Activated B cell treated with CpG ODN at 0.5 μM for 24 hours (primary cell): ENCODE measurements at places on chromosomes 11 and 22.

DNA sequence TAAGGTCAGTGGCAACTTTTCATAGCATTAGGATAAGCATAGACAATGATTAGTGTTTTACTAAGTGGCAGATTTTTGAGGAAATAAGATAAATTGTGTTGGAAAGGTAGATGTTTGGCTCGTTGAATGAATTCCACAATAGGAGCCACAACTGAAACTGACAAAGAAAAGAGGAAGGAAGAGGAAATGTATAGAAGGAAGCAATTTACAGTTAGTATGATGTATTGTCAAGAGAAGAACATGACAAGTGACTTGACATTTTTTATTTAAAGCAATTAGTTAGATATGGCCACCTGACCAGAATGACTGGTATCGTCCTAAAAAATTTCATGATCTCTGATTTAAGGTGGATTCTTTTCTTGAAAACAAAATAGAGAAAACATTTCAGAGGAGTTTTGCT is 3.1 kb upstream of the RAG2 start:
- no peak for DNase-seq

GRCh38 chr11:3008746-3009336 is 16.7 kb upstream of the NAP1L4 start:
- DNase-seq = no peak

DNA sequence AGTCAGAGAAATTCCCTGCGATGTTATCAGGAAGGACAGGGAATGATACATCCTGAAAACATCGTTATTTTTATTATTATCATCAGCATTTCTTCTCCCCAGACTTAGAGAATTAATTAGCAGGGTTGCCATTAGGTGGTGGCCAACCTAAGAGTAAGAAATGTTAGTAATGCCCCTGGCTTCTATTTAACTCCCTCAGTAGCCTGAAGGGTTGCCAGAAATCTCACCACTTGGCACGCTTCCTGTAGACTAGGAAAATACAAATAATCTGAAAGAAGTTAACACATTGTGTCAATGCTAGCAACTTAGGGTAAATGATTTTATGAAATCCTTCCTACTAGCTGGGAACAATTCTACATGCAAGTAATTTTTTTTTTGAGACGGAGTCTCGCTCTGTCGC is 45.5 kb downstream of the ENDOD1 start:
- no peak for DNase-seq

DNA sequence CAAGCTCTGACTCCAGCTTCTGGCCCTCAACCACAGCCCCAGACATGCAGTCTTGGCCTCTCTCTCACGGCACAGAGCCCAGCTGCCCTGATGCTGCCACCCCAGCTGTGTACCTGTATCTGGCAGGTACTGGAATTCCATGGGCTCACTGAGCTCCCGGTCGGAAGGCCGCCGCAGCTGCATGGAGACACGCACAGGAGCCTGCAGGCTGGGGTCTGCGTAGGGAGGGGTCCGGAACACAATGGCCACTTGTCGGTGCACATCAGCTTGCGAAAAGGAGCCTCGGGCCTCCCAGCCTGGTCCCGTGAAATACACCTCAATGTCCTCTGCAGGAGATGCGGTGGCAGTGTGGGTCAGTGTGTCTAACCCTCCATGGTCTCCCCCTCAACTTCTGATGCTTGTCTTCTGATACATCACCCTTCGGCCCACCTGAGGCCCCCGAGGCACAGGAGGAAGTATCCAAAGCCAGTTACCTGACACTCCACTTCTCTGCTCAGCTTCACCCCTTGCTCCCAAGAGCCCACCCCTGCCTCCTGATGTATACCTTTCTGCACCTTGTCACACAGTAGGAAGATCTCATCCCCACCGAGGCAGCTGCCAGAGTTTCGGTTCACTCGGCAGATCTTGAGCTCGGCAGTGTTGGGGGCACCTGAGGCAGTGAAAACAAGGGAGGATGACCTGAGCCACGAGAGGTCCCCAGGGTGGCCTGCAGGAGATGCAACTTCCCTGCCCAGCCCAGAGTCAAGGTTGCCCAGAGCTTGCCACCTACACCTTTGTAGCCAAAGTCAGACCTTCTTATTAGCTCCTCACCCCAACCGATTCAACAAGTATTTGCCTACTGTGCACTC is 4.3 kb downstream of the RELA start:
- DNase-seq = no peak

- no peak for DNase-seq
Observed at GRCh38 chr11:96964661-96965060, 574.8 kb downstream of the JRKL start.

- no peak for DNase-seq
Observed at GRCh38 chr11:1791912-1792311, 28.2 kb upstream of the CTSD start.

DNA sequence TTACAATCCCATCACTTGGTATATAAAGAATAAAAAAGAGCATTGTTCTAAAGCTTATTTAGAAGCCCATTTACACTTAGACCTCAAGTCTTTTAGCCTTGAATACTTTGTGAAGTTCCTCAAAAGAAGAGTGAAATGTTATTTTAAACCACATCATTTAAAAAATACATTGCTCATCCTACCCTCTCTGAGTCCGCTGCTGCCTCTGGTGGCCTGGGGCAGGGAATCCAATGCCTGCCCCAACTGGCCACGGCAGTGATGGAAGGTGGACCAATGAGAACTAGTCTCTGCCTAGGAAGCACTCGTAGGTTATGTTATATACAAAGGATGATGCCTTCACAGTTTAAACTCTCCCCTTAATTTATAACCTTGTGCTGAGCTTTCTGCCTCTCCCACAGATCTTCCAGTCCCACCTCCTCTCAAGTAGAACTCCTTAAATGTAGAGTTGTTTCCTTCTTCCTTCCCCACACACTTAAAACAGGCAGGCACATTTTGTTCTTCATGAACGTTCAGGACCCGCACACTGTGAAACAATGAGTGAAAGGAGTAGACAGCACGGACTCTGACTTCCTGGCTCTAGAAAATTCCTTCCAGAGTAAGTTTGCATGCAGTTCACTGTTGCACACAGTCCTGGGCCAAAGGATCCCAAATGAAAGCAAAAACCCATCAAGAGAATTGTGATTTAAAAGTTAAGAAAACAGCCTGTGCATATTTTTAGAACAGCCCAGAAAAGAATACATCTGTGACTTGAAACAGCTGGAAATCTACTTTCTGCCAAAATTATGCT is 167.8 kb downstream of the RRAS2 start:
- DNase-seq = no peak

GRCh38 chr22:24191381-24191841 is 10.1 kb downstream of the SUSD2 start:
- peak; percentile 13 for DNase-seq

DNA sequence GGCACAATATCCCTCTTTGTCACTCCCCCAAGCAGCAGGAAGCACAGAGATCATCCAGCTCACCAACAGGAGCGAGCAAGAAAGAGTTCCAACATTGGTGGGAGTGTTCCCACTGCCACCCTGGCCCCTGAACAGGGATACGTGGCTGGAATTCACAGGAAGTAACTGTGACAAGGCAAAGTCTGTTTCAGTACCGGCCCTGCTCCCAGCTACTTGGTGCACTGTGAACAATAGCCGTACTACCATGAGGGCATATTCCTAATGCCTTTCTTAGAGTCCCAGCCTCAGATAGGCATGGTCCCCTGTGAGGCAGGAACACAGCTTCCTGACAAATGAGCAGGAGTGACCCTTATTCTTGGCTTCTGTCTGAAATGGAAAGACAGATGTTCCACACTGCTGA is 1.8 kb upstream of the SLC37A2 start:
- DNase-seq = no peak

DNA sequence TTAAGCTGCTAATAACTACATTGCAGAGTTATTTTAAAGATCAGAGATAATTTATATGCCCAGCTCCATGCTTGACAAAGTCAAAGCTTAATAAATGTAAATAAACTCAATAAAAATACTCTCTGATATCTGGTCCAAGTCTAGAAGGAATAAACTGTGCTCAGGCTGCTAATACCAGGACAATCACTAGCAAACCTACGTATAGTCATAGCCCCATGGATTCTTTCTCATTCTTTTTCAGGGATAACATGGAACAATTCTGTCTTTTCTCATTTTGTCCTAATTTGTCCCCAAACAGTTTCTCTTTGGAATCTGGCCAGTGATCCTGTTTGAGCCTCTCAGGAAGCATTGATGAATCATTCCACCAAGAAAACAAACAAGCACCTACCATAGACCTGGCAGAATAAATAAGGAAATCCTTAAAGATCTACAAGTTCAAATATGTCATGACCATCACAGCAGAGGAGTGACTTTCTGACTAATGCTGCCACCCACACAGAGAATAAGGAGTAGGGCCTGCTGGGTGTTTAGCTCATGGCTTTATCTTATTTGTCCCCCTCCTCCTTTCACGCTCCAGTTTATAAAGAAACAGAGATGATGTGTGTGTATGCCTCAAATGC is 14.1 kb upstream of the B3GNT6 start:
- no peak for DNase-seq

DNA sequence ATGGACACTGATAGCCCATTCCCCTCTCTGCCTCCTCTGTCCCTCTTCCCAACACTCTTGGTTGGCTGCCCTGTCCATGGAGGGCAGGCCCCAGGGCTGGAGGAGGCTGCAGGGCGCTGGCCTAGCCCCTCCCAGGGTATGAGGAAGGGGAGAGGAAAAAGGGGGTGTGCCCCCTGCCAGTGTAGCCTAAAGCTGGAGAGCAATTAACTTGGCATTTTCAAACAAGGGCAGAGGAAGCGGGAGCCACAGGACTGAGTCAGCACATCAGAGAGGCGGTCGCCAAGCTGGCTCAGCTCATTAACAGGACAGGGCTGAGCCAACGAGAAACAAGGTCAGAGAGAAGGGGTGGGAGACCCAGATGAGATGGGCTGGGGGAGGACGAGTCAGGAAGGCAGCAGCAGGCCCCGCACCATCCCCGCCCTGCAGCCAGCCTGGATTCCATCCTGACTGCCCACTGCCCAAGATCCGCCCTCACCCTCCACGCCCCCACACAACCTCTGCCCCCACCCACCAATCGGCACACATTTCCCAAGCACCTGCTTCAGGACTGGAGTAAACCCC is 76.3 kb downstream of the BUD13 start:
- DNase-seq = no peak

- DNase-seq = no peak
Observed at GRCh38 chr11:120800206-120800605, 223.7 kb upstream of the TBCEL start.

DNA sequence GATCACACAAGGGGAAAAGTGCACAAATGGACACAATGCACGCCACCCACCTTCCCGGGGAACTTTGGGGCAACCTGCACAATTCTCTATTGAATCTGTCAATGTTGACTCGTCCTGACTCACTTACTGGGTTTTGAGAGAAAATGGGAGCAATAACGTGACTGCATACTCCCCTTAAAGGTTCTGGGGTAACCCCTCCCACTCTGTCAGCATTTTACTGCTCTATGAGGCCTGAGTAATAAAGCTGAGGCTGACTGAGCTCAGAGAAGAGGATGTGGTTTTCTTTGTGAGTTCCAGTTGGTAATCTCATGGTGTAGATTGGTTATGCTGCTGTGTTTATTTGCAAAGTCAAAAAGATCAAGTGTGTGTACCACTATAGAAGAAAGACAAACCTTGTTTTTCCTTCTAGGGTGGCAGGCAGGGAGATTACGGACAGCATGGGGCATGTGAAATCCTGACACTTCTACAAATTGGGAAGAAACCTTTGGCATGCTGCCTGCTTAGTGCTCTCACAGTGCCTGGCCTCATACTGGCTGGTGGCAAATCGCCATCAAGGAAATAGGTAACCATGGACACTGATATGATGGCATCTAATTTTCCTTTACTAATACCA is 16.1 kb upstream of the APOA1 start:
- DNase-seq = no peak

DNA sequence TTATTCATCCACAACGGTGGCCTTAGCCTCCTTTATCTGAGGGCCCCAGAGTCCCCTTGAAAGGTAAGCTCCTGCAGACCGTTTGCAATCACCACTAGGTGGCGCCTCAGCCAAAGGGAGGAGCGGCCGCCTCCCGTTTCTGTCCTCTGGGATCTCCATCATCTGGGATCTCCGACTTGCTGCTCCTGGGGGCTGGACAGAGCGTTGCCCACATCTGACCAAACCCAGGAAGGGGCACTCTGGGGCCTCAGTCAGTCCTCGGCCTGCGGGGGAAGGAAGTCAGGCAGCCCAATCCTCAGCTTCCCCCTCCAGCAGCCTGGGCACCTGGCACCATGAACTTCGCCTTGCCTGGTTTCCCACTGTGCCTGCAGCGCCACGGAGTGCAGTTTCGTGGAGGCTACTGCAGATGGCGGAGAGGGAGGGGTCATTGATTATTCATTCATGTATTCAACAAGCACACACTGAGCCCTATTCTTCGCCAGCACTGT is 23.5 kb downstream of the TP53I11 start:
- DNase-seq = peak; percentile 59

- DNase-seq = no peak
Observed at GRCh38 chr22:26592421-26592891, 2.5 kb upstream of the TPST2 start.

GRCh38 chr11:35232891-35233330 is 93.9 kb downstream of the CD44 start:
- no peak for DNase-seq

GRCh38 chr22:46547883-46548244 is 10.4 kb upstream of the CELSR1 start:
- DNase-seq = no peak

DNA sequence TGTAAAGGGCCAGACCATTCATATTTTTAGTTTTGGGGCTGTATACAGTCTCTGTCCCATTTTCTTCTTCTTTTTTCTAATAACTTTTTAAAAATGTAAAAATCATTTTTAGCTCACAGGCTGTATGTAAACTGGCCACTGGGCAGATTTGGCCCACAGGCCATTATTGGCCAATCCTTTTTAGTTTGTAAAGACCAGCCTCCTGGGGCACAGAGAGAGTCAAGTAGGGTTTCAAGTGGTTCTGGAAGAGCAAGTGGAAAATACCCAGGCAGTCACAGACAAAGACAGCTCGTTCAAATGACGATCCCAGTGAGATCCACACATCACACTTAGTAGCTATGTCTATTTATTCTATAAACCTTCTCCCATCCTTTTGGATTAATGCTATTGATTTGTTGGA is 150.2 kb upstream of the ARHGAP20 start:
- no peak for DNase-seq

DNA sequence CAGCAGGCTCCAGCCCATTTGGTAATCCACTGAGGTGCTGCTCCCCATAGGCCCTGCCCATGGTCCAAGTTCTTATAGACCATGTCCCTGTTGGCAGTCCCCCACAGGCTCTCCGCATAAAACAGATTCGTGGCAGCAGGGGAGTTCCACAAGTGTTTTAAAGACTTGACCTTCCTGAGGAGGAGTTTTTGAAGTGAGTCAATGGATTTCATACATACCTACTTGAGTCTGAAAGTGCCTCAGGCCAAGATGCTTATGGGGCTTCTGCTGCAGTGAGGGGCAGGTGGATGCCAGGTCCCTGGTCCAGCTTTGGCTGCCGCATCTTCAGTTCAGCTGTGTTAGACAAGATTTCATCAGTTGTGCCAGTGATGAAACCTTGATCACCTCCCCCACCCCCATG is 43.3 kb downstream of the CABIN1 start:
- DNase-seq = no peak

- DNase-seq = no peak
Observed at GRCh38 chr22:38462960-38463784, 4.7 kb upstream of the KDELR3 start.

- DNase-seq = no peak
Observed at GRCh38 chr11:11073996-11074395, 216.1 kb upstream of the ZBED5 start.

GRCh38 chr22:26431261-26431995 is 2.4 kb downstream of the ASPHD2 start:
- no peak for DNase-seq

- DNase-seq = no peak
Observed at GRCh38 chr11:9884601-9885000, 220.7 kb downstream of the SWAP70 start.
